NCI-H524 (cell line): ENCODE measurements at places on chromosomes 6 and 20.
A peak's percentile ranks its signal among the peaks of the same experiment; 100 is the strongest.

GRCh38 chr6:49530141-49530776 lies 20.2 kb upstream of the C6orf141 start:
- DNase-seq: no peak

DNA sequence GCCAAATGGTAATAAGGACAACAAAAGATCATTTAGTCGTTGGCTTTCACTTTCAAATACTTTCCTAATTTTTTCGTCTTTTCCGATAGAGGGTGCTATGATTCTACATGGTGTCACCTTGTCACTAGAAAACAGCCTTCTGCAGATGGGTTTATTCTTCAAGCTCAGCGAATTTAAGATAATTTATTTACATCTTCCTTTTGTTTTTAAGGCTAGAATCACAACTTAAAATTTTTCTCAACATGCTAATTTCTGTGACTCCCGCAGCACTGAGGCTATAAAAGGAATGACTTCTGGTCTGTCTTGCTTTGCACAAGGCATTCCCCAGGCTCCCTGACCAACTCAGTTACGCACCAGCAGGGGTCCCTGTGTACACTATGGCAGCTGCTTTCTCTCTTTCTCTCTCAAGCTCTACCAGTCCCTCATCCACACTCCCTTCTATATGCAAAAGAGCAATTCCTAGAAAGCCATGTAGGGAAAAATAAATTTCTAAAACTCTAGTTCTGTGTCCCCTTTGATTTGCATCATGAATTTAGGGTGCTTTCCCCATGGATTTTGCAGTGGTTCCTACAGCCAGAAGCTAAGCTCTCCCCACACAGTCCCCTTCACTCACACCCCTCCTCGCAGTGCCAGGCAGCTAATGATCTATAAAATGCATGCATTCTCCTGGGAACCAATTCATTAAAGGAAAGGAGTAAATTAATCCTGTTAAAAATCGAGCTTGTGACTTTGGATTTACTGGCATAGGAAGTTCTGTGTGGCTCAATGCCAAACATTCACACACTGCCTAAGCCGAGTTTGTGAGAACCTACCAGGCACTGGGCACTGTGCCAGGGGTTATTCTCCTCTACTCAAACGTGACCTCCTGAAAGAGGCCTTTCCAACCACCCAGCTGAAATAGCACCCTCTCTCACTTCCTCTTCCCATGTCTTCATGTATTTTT lies 74.5 kb downstream of the DCDC2 start:
- peak; percentile 75 for DNase-seq

GRCh38 chr20:48828734-48829460 lies 1.1 kb upstream of the PREX1 start:
- DNase-seq: no peak

DNA sequence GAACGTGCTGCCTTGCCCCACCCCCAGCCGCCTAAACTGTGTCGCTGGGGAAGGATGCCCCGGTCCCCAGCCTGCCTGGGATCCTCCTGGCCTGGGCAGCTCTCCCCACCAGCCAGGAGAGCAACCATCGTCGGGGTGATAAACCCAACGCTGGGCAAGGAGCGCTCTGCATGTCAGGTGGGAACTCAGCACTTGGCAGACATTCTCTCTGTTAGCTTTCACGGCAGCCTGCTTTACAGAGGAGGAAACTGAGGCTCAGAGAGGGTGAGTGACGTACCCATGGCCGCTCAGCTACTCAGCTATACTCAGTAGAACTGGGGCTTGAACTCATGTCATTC lies 37.9 kb downstream of the RBM38 start:
- DNase-seq: no peak

DNA sequence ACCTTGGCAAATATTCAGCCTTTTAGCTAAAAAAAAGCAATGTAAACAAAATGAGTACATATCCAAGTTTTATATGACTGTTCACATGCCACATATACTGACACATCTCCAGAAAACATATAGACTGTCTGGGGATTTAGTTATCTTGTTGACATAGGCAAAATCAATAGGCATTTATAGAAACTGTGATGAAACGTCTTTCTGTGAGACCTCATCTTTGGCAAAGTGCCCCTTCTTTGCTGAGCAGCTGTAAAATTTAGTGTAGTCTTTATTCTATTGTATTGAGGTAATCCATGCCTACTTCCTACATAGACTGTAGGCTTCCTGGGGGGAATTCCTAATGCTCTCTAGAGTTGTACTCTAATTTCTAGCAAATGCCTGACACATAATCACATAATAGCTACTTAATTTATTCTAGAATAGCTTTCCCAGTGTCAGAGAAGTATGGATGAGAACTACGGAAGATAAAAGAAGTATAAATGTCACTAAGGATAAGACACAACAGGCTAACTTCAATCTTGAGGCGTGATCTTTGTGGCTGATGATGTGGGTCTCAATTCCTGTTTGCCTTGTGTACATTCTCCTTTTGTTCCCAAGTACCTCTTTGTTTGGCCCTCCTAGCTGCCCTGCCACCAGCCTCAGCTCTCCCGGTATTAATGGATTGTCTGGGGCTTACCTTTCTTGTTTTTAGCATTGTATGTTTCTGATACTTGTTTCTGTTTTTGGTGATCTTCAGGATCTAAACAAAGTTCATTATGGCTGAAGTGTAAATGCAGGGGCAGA lies 30.6 kb downstream of the PTCHD4 start:
- no peak for DNase-seq

- no peak for DNase-seq
These were observed 81.0 kb downstream of the MYB start for GRCh38 chr6:135261872-135262725.

DNA sequence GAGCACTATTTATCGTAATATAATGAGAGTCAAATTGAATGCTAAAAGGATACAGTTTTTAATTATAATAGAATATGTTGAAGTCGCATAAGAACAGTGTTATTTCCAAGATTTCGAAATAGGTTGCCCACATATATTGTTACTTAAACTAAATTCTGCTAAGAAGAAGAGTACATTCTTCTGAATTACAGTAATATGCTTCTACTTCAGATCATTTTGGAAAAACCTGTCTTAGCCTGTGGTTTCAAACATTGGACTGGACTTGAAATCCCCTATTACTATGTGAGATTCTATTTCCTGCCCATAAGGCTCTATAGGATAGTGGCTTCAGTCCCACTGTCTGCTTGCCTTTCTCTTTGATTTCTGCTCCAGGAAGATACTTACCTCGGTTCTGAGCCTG lies 137.2 kb downstream of the B3GAT2 start:
- DNase-seq: no peak

GRCh38 chr6:130674604-130675003 lies 152.6 kb upstream of the SMLR1 start:
- no peak for DNase-seq

- DNase-seq: no peak
These were observed 757 bp upstream of the R3HDML start for GRCh38 chr20:44336086-44336485.

- no peak for DNase-seq
These were observed 62.0 kb upstream of the EPB41L1 start for GRCh38 chr20:36092398-36093024.

GRCh38 chr20:13396826-13397225 lies 175.8 kb downstream of the ISM1 start:
- no peak for DNase-seq

DNA sequence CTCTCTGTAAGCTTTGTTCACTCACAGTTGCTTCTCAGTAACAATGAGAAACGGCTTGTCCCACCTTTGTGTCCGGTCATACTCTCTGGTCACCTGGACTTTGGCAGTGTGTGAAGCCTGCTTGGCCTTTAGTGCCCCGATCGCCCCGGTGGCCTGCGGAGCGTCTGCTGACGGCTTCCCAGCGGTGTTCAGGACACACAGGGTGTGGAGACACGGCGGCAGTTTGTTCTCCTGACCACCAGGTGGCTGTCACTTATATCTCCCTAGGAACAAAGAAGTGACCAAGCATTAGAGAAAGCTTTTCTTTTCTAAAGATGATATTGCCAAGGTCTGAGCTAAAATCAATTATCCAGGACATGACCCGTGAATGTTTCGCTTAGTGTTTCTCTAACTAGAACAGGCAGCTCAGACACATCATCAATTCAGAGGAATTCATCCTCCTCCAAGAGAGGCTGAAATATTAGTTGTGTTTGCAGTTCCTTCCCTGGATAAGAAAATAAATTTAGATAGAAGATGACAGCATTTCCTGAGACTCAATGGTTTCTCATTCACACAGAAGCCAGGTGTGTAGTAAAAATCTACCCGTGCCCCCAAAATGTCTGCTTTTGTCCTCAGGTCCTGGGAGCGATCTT lies 167.4 kb upstream of the THBS2 start:
- DNase-seq: no peak

- DNase-seq: no peak
These were observed 38.6 kb upstream of the KCNG1 start for GRCh38 chr20:51061418-51062045.

DNA sequence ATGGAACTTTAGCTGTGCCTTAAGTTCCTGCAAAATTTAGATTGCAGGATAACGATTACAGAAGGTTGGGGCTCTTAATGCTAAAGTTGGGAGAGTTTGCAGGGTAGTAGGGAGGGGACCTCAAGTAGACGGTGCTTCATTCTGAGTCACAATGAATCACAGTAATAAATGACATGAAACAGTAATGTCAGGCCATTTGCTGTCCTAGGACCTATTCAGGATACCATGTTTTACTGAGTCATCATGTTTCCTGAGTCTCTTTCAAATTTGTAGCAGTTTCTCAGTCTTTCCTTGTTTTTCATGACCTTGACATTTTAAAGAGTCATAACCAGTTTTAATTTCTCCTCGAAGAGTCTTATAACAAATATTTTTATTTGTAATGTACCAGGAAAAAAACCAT lies 406.9 kb upstream of the MAP3K7 start:
- no peak for DNase-seq

- peak; percentile 11 for DNase-seq
These were observed 16.1 kb downstream of the LMBRD1 start for GRCh38 chr6:69780585-69781178.

- DNase-seq: no peak
These were observed 415.5 kb upstream of the OPRM1 start for GRCh38 chr6:153623496-153623895.

DNA sequence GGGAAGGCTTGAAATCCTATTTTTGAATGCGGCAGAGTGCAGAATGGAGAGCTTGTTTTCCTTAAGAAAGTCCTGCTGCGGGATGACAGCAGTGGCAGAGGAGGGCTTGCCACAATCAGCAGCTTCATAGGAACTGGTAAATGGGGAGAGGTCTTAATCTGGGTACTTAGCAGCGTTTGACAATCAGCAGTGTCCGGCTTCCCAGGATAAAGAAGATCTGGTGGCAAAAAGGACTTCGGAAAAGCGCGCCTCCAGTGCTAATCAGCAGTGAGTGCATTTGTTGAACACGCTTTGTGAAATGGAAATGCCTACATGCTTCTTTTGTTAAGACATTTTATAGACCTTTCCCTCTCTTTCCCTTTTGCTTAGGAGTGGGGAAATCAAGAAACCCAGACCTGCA lies 735.7 kb downstream of the QKI start:
- no peak for DNase-seq

DNA sequence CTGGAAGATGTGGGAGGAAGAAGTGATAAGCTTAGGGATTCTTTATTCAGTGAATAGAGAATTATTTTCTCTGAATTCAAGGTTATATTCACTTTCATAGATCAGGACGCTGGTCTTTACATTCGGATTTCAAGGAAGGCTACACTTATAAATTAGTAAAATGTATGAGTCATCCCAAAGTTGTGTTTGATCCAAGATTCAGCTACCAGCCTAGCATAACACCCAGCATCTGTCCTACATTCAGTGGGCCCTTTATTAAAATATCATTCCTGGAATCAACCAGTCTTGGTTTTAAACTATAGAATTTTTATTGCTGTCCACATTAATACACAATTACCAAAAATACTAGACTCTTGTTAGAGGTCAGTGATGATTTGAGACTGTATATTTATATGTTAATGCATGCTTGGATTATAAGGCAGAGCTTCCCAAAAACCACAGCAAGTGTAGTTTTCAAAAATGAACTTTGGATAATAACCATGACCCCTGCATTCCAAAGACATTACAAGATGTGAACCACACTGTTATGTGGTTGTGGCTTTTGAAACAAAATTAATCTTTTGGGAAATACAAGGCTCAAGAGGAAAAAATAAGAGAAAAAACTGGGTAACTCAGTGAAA lies 210.7 kb upstream of the CNR1 start:
- DNase-seq: no peak

- no peak for DNase-seq
These were observed 59.9 kb downstream of the REV3L start for GRCh38 chr6:111423055-111423633.

DNA sequence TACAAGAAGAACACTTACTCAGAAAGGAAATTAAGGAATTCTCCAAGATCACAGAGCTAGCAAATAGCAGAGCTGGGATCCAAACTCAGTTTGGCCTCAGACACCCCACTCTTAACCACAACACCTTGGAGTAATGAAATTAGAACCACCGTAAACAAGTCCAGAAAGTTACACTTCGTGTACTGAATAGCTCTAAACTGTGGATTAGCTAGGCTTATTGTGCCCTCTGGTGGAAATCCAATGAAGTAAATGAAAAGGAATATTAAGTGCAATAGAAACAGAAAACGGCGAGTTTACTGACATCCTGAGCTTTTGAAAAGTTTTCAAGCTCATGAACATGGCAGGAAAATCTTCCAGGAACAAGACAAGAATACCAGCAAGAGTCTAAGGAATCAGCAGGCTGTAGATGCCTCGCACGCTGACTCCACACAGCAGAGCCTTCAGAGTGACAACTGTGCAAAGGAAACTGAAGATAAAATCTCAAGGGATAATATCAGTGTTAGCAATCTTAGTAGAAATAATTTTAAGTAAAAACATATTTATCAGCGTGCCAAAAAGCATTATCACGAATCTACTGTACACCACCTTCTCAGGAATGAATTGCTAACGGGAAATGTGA lies 34.6 kb downstream of the FBXO5 start:
- DNase-seq: peak; percentile 8
